ENCODE measurements at places on chromosomes 3 and 15.
A peak's percentile ranks its signal among the peaks of the same experiment; 100 is the strongest.

- DNase-seq, result no peak
These were observed 23.9 kb upstream of the PIGZ start for GRCh38 chr3:196992461-196993065.

DNA sequence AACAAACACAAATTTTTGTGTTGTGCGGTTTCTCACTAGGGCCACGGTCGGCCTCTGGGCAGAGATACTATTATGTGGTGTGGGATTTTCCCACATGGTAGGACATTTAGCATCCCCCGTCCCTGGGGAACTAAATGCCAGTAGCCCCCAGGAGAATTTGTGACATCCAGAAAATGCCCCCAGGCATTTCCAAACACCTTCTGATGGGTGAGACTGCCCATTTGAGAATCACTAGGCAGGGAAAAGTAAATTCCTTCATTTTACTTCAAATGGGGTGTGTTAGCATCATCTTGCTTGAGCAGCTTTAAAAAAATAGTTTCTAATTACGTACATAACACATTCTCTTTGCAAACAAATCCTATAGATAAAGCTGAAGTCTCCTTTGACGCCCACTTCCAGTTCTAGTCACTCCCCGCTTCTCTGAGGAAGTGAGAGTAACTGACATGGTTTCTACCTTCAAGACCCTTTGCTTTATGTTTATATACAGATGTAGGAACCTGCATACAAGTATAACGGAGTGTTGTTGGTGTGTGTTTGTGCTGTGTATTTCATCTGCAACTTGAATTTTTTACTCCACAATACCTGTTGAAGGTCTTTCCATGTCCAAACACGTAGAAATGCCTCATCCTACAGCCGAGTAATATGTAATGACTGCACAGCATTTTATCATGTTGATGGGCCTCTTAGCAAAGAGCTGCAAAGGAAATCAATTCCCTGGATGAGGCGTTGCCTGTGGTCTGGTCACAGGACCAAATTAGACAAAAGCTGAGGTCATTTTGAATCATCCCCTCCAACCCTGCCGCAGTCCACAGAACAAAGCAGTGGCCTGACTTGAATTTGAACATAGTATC is 31.4 kb upstream of the ZBTB38 start:
- DNase-seq, result peak; percentile 86

DNA sequence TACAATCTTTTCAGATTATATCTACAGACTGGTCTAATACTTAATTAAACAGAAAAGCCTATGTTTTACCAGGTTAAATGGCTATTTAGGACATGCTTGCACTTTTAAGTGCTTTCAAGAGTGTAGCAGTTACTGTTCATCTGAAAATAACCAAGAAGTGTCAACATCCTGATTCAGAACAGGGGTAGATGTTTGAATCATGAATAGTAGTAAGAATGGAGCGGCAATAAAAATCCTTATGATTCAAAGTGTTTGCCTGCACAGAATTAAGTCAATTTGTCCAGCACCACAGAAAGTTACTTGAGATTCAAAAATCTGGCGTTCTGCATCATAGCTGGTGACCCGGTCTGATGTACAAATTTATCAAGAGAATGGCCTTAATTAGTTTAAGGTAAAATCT is 48.3 kb downstream of the GREM1 start:
- DNase-seq, result no peak

DNA sequence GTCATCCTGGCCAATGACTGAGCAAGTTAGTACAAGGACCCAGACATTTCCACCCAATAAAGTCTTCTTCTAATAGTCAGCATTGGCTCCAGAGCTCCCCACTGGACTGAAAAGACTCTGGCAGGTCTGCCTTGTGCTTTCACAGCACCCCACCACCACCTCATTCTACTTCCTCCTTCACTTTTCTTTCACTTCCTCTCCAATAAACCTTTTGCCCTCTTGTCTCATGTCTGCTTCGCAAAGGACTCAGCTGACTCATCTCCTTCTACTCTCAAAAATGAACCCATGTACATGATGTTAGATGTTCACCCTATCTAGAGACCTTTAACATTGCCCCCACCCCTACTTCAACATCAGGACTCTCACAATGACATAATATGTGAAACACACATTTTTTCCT is 181.0 kb upstream of the PPP2R3A start:
- peak; percentile 21 for DNase-seq

- DNase-seq, result no peak
These were observed 54.6 kb downstream of the NIPA2 start for GRCh38 chr15:22893081-22893480.

DNA sequence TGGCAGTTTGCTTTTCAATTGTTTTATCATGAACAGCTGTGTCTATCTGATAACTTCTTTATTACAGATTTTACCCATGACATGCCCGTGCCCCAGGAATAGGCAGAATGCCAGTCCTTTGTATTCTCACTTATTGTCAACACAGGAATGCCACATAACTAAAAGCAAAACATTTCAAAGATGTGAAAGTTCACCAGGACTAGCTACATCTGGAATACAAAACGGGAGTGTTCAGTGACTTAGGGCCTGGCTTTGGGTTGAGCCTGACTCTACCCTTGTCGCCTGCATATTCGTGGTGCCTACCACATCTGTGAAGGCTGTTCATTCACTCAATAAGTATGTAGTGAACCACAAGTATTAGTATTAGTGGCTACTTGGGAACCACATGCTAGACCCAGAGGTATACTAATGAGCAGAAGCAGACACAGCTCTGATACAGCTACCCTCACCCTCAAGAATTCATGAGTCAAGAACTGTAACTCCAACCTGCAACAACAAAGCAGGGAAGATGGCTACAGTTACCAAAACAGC is 2.9 kb downstream of the TNFSF10 start:
- DNase-seq, result no peak

DNA sequence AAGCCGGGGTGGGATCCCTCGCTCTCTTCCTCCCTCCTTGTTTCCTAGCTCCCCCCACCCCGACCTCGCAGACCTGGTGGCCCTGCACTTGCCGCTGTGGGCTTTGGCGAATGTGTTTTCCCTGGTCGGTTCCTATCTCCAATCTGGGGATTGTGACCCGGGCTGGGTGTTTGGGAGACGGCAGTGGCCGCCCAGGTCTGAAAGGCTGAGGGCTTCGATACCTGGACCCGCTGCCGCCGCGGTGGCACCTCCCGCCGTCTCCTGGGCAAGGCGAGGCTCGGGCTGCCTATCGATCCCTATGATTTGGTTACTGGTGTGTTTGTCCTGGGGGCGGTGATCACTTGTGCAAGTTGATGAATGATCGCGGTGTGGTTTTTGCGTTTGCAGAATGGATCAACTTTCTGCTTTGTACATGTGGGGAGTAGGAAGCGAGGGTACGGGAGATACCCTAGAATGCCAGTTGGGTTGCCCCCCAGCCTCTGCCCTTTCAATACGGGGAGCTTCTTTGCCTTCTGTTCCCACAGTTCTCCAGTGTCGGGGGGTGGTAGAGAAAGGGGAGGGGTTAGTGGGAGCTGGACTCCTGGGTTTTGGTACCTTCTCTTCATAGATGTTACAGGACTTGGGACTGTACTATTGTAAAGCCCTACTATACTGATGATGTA is 3.0 kb downstream of the BBX start:
- DNase-seq, result peak; percentile 8

DNA sequence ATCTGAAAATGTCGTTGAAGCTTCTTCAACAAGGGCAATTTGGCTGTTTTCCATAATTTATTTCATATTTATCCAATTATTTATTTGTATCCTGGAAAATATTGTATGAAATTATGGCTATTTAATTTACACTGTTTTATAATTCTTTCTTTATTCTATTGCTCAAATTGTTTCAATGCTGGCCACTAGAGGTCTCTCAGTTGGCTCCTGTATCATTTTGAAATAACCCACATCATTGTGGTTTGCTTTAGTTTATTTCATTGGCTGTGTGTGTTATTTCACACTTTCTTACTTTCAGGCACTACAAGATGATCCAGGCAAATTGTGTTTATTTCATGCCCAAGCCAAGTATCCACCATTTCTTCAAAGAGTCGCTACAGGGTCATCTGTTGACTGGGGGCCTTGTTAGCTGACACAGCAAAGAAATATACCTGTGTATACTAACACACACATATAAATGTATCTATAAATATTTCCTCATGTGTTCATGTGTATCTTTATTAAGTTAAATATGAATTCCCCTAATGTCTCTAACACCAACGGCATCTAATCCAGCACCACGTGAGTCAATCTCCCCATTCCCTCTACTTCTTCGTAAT is 86.2 kb downstream of the NPAP1 start:
- DNase-seq, result peak; percentile 5

DNA sequence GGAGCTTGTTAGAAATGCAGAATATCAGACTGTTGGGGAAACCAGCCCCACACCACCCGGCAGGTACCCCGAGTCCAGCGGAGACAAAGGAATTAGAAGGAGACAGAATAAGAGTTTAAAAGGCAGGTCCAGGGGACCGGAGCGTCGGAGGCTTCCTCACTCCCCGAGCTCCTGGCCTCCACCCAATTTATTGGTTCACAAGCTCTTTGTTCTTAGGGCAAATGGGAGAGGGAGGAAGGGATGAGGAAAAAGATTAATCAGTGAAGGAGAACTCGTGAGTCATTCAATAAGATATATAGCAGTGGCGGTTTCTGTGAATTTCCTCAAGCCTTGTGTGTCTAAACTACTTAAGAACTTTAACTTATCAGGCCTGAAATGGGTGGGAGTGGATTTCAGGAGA is 32.1 kb upstream of the WDR72 start:
- DNase-seq, result no peak

- DNase-seq, result no peak
These were observed 15.0 kb upstream of the KCNMB3 start for GRCh38 chr3:179265875-179266274.

DNA sequence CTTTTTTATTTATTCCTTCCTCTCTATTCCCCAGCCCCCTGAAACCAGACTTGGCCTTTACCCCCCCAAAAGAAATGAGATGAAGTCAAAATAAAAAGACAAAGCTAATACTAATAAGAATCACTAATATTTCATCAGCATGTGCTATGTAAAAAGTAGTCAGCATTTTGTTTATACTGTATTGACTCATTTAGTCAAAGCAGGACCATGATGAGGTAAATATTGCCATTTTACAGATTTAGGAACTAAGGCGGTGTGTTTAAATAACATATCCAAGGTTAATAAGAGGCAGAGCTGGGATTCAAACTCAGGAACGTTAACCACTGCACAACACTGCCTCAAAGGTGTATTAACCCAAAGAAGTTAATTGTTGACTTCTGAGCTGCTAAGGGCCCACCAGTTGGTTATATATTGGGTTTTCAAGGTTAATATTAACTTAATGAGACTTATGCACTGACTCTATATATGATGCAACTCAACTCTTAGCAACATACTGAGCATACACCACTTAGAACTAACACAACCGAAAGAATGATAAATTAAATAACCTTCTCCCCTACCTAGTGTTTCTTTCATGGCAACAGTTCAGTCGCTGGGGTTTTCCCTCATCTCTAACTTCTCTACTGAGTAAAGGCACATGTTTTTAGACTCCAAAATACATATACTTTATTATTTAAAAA is 34.7 kb downstream of the FOXP1 start:
- DNase-seq, result no peak

- no peak for DNase-seq
These were observed 72.1 kb downstream of the RFTN1 start for GRCh38 chr3:16441371-16441875.

DNA sequence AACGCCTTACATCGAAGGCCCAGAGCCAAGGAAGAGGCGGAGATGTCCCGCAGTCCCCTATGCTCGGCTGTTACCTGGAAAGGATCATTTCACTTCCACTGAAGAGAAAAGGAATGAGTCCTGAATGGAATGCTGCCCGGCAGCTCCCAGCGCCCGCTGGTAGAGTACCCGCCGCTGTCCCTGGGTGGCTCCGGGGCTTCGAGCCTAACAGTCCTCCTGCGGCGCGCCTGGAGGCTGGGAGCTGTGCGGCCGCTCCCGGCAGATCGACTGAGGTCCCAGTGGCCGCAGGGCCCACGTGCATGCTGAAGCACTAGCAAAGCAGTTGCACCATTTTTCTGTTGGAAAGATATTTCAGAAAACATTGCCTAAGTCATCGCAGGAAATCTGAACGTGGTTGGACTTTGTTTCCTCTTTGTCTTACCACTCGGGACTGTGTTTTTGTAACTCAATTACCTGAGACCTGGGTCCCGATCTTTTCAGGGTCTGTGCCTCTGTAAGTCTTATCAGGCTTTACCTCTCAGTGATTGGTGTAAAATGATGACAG is 984 bp downstream of the RNU6-1 start:
- peak; percentile 77 for DNase-seq

DNA sequence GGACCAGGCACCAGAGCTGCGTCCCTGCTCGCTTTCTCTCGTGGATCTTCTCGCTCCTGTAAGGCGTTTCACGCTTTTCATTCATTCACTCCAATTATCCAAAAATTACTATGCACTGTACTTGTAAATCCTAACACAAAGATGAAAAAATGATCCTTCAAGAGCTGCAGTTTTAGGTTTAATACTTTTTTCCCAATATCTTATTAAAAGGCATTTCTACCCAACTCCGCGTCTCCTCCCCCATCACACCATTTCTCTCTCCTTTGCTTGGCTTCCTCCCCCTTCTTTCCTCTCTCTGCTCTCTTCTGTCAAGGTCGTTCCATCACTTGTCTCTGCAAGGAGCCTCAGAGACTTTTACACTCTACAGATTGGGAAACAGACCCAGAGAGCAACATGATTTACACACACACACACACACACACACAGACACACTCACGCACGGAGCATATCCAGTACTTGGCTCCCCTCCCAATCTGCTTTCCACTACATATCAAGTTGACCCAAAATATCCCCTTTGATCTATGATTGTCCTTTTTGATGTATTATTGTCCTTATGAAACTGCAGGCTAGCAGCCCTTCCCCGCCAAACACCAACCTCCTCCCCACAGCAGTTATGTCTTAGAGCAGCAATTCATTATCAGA is 479 bp upstream of the CLDN1 start:
- DNase-seq, result no peak

GRCh38 chr3:158731938-158732855 is at the start of gene RARRES1:
Gene RARRES1 (minus strand): TSS chr3:158732457. CDS start chr3:158732415, 42 bp downstream.
- peak; percentile 76 for DNase-seq

DNA sequence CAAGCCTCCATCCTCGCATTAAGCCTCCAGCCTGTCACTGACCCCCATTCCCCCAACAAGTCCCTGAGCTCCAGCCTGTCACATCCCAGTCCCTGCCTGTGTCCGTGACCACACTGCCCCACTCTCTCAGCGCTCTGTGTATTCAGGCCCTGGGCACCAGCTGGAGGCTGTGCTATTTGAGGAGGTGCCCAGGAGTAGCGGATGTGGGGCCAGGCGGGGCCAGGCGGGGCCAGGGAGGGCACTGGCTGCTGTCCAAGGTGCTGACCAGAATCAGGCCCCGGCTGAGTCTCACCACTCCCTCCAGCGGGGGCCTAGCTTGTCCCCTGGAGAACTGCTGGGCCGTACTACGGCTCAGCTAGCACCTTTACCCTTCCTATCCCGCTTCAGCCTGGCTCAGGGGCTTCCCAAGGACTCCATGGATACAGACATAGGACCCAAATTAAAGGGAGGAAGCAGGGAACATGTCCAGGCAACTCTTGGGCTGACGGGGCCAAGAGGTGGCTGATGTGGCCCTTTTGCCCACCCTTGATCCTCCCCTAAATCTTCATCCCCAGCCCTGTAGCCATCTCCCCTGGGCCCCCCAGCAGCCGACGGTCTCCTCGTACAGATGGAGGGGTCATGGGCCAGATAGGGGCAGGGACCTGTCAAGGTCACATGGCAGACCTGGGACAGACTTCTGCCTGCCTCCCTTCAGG is 1.1 kb downstream of the HHATL start:
- DNase-seq, result peak; percentile 78

GRCh38 chr15:59339252-59339672 is 33.4 kb downstream of the MYO1E start:
- no peak for DNase-seq

- no peak for DNase-seq
These were observed 16.1 kb downstream of the LRRC2 start for GRCh38 chr3:46549989-46550388.

GRCh38 chr15:90191344-90191687 is 9.8 kb upstream of the SEMA4B start:
- no peak for DNase-seq

Data from suppressor macrophage (primary cell).